EL (cell line): ENCODE measurements at places on chromosomes 4 and X.

DNA sequence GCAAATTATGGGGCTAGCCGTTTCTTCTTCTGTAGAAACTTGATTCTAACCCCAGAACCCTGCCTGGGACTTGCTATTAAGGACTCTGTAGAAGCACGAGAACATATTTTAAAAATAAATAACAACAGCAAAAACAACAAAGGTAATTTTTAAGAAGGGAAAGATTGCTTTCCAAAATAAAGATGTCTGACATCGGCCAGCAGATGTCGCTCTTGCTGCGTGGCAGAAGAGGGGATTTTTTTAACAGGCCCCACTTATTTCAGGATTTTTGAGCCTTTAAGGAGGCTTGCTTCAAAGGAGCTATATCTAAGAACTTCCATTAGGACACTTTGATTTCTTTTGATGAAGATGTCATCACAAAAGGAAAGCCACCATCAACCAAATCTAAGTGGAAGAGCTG lies 62.8 kb upstream of the EGFL6 start:
- peak; percentile 29 for DNase-seq

DNA sequence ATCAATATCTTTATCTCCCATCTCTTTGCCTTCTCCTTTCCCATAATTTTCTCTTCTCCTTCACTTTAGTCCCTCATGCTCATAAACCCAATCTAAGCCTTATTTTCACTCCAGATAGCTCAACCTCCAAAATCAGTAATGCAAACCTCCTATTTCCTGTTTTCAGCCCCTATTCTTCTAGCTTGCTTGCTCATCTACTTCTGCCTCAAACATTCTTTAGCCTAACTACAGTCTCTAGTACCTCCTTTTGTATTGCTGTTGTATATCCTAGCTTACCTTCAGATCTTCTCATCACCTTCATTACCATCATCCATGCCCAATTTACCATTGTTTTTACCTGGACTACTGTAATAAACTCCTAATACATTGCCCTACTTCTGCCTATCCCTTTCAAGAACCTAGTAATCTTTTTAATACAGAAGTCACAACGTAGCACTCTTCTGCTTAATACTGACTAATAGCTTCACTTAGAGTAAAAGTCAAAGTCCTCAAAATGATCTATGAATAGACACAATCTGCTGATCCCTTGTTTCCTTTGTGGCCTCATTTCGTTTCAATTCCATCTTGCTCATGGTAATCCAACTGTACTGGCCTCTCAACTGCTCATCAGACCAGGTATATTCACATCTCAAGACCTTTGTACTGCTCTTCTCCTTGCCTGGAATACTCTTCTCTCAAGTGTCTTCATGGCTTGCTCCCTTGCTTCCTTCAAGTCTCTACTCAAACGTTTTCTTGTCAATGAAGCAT lies 123.4 kb downstream of the FAM13A start:
- DNase-seq, result no peak

GRCh38 chrX:112266136-112266535 lies 183.6 kb upstream of the TRPC5 start:
- DNase-seq, result no peak

DNA sequence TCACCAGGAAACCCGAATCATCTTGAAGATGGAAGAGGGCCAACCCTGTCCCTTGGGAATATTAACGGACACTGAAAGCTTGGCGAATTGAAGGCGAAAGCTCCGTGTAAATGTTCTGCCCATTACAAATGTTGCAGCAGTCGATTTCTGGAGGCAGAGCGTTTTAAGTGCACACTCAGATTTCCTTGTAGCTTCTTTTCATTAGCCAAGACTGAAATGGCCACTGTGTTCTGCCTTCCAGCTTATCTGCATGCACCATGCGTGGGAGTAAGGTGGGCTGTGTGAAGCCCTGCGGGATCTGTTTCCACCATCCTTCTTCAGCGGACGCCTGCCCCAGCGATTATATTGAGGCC lies 1.3 kb downstream of the SMIM20 start:
- DNase-seq, result no peak

- no peak for DNase-seq
Measured at GRCh38 chr4:91916219-91916618, 387.5 kb upstream of the GRID2 start.

GRCh38 chrX:131841496-131842437 lies 181.3 kb upstream of the STK26 start:
- DNase-seq, result peak; percentile 42

GRCh38 chrX:102950908-102951866 lies 14.1 kb downstream of the RAB40AL start:
- DNase-seq, result peak; percentile 48

DNA sequence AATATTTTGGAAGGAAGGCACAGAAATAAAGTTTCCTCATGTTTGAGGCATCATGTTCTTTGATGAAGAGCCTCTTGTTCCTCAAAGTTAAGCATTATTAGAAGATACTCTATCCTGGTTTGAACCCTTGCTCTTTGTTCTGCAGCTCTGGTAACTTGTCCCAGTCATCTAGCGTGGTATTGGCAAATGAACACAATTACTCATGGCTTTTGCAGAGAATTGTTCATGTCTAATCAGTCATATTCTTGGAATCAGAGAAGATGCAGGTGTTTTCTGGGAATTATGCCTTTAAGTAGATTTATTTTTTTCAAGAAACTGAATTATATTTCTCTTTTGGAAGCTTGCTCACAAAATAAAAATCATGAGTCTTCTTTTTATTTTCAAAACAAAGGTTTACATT lies 52.9 kb upstream of the HPGDS start:
- no peak for DNase-seq

- DNase-seq, result peak; percentile 40
Measured at GRCh38 chrX:68588602-68589371, 58.7 kb upstream of the STARD8 start.

DNA sequence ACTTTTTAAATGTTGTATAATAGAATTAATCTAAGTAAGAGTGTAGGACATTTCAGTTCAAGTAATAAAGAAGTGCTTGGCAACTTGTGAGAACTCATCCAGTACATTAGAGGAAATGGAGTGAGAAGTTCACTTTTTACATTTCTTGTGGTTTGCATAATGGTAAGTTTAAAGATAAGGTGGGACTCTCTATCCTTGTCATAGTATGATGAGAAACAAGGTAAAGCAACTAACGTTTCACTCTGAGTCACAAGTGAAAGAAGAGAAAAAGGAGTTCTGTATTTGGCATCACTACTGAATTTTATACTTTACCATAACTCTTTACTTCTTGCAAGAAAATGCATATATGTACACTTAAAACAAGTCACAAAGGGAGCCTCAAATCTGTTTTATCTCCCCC lies 219.4 kb downstream of the SLC4A4 start:
- DNase-seq, result no peak

DNA sequence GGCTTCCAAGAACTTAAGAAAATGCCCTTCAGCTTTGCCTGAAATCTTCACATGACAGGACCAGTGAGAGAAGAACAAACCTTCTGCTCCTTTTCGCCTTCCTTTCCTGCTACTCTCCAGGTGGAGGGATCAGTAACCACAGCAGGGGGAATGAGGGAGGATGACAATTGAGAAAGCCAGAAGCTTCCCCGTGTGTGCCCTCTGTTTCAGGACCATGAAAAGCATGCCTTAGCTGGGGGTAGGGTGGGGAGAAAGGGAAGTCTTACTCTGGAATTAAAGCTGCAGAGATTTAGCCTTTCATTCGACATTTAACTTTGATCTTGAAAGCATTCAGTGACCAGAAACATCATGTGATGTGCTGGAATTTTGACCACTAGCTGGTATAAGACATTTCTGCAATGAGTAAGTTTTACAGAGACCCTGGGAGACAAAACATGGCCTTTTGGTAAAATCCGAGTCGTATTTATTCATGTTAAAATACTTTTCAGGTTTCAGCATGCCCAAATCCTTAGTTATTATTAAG lies 10.6 kb upstream of the PUDP start:
- no peak for DNase-seq

- DNase-seq, result no peak
Measured at GRCh38 chrX:23668335-23668734, 1.0 kb downstream of the PRDX4 start.

DNA sequence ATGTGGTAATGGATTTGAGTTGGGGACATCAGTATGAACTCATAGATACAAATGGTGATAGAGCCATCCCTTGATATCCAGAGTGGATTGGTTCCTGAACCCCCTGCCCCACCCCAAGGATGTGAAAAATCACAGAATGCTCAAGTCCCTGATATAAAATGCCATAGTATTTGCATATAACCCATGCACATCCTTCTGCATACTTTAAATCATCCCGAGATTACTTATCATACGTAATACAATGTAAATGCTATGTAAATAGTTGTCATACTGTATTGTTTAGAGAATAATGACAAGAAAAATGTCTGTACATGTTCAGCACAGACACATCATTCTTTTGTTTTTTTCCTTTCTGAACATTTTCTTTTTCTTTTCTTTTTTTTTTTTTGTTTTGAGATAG lies 18.9 kb upstream of the SEPTIN11 start:
- no peak for DNase-seq

GRCh38 chr4:5959211-5959982 lies 58.8 kb downstream of the C4orf50 start:
- no peak for DNase-seq

DNA sequence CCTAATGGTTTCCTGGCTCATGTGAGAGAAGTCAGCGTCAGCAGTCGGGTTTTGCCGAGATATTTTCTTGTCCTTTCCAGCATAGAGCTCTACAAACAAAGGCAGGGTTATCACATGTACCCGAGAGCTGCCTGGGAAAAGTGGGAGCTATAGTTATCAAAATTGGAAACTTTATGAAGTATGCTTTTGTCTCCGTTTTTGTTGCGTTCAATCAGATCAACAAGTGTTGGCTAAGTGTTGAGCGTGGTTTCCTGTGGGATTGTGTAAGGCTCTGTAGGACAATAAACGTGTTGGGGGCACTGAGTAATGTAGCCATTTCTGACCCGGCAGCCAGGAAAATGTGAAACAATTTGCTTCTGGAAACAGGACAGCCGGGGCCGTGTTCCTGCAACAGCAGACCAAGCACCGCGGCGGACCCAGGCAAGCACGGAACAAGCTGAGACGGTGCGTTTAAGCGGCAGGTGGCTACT lies at the start of gene BMX:
BMX (plus strand) TSS at position 311 of the 470 bp plus-strand sequence. CDS start 7,547 bp downstream, outside the sequence.
- no peak for DNase-seq

DNA sequence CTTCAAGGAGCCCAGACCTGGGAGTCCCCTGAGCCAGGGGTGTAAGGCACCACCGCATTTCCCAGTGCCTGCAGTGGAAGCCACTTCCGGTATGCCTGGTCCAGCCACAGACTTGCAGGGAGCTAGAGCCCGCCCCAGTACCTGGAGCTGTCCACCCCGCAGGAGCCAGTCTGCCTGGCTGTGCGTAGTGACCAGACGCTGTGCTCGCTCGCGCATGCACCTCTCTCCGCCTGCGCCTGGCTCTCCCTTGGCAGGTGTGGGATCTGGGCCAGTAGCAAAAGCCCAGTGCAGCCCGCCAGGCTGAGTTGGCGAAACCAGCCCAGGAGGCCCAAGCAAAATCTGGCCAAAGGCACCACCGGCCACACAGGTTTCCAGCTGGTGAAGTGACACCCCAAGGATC lies 973.7 kb upstream of the AGA start:
- DNase-seq, result no peak

- DNase-seq, result peak; percentile 54
Measured at GRCh38 chrX:20066968-20067708, 49.6 kb downstream of the MAP7D2 start.

GRCh38 chrX:29617725-29618124 lies 597.6 kb upstream of the MAGEB2 start:
- no peak for DNase-seq

- no peak for DNase-seq
Measured at GRCh38 chr4:147747787-147748454, 16.0 kb downstream of the ARHGAP10 start.

- peak; percentile 48 for DNase-seq
Measured at GRCh38 chrX:39688576-39689375, 409.0 kb downstream of the BCOR start.

- DNase-seq, result no peak
Measured at GRCh38 chrX:136529795-136530194, 2.2 kb upstream of the VGLL1 start.

GRCh38 chrX:116806288-116806802 lies 343.6 kb upstream of the CT83 start:
- DNase-seq, result no peak

- DNase-seq, result no peak
Measured at GRCh38 chr4:156659570-156659969, 312.0 kb downstream of the PDGFC start.

DNA sequence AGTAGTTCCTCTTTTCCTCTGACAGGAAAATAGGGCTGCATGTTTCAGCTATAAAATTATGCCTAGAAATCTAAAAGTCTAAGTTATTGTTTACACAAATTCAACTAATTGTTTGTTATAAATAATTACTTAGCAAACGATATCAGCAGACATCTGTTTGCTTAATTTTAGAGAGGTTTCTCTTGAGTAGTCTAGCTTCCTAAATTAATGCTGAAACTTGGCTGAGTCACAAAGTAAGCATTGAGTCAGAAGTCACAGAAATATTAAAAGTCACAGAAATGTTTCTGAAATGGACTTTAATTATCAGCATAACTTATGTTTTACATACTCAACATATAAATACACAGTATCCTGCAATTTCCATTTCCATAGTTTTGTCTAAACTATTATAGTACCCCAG lies 1044.0 kb downstream of the CCSER1 start:
- no peak for DNase-seq

GRCh38 chrX:109857584-109858228 lies 124.6 kb upstream of the ACSL4 start:
- DNase-seq, result no peak

GRCh38 chrX:132809581-132809980 lies 148.8 kb downstream of the HS6ST2 start:
- no peak for DNase-seq

DNA sequence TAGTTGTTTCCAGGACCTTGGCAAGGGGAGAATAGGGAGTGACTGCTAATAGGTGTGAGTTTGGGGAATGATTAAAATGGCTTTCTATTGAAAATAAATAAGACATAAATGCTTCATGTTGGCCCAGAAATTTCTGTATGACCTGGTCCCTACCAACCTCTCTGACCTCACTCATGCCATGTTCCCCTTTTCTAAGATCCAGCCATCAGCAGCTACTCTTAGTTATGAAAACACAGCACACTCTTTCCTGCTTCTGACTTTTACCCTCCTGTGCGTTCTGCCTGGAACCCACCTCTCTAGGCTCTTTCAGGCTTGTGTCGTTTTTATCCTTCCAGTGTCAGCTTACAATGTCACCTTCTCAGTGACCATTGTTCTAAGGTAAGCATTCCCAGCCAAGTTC lies 14.8 kb upstream of the CXCL5 start:
- DNase-seq, result no peak

DNA sequence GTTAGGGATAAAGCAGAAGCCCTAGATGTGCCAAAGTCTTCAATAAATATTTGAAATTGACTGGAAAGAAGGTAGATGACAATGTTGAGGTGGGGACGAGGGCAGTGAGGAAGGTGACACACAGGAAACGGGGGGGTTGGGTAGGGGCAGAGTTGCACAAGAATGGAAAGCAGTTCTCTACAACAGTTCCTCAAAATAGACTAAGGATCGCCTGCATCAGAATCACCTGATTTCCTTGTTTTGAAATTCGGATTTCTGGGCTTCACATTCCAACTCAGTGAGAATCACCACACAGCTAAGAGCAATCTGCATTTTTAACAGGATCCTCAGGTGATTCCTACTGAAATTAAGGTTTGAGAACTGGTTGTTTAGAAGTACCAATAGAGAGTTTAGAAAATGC lies 70.6 kb downstream of the ARFIP1 start:
- DNase-seq, result peak; percentile 12

GRCh38 chr4:65343342-65343741 lies 326.9 kb downstream of the EPHA5 start:
- DNase-seq, result no peak

- no peak for DNase-seq
Measured at GRCh38 chr4:141560056-141560455, 76.3 kb upstream of the IL15 start.

GRCh38 chr4:138050601-138051000 lies 191.5 kb downstream of the SLC7A11 start:
- DNase-seq, result no peak
